GM23338 (cell line): ENCODE measurements at places on chromosomes 3 and 15.

GRCh38 chr3:39250116-39250747 lies 29.6 kb downstream of the CX3CR1 start:
- no peak for DNase-seq

- no peak for DNase-seq
Measured at GRCh38 chr3:94008253-94008652, 20.1 kb downstream of the STX19 start.

DNA sequence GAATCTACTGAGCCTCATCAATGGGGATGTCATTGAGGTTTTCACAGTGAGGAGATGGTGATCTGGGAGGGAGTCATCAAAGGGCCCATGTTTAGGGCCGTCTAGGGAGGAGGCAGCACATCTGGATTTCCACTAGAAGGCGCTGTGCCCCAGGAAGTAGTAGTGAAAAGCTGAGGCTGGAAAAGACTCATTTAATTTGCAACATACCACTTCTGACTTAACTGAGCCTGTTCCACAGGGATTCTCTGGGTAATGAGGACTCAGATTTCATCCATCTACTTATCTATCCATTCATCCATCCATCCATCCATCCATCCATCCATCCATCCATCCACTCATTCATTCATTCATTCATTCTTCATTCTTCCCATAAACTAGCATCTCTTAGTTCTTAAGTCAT lies 17.4 kb upstream of the SHF start:
- peak; percentile 90 for DNase-seq

- no peak for DNase-seq
Measured at GRCh38 chr3:141959589-141960554, 83.4 kb downstream of the ATP1B3 start.

DNA sequence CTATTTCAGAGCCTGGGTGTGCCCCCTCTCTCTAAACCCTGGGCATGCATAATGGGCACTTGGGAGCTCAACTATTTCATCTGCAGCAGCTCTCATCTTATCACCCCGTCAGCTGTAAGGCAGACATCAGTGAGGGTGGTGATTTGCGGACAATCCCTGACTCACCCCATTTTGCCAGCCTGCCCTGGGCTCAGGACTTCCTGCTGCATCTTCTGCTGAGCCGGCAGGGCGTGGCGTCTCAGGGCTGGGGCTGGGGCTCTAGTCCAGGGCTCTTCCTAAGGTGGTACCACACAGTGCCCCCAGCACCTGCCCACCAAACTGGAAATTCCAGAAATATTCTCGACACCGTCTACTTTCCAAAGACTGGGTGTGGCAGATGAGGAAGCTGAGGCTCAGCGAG lies 925 bp upstream of the PSTPIP1 start:
- no peak for DNase-seq

DNA sequence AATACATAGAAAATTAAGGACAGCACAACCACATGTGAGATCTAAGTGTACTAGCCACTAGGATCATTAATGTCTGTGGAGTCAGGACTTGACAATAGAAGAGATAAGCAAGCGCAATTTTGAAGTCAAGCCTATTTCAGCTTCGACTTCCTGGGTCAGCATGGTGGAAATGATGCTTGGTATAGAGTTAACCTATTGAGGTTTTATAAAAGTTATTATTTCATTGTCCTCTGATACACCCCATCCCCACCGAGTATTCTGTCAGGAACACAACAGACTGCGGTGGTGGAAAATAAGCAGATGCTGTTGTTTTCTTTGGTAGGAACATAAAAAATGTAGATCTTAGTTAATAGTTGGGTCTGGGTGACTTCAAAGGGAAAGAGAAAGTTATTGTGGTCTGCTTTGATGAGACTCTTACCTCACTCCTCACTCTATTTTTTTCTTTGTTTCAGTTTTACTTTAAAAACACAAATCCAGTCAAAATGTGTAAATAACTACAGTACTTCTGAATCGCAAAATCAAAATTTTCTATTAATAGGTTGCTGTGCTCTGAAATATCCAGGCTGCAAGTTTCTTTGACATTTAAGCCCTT lies 82.1 kb downstream of the IL5RA start:
- no peak for DNase-seq

GRCh38 chr3:52289747-52290595 lies 2.3 kb downstream of the GLYCTK start:
- DNase-seq = peak; percentile 50

GRCh38 chr3:177322881-177323280 lies 125.6 kb upstream of the TBL1XR1 start:
- DNase-seq = no peak
